ENCODE measurements at places on chromosomes 7 and 10. TPM values are rescaled to one million over a fixed set of nuclear protein-coding genes. Genes with fewer than 3 reads are reported as not detected.

DNA sequence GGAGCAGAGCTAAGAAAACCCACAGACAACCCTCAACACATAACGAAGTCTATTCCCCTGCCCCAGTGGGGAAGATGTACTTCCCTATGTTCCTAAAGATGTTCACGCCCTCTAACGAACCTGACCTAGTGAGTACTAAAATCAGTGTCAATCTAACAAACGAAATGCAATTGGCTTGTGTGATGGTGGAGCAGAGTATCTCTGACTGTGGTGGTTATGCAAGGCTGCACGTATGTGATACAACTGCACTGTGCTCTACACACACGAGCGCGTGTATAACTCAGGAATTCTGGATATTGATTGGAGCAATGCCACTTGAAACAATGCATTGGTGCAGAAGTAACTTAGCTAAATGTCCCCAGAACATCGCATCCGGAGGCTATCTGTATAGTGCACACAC is 1.3 kb downstream of the ANKRD16 start:
- H3K4me1 ChIP-seq = peaks cover 29% of the 10 kb centered on the region
- peak overlapping the region; percentile 95 for H3K4me3 ChIP-seq
- no peak for DNase-seq
- peaks cover 25% of the 10 kb centered on the region for H3K36me3 ChIP-seq
- H3K27me3 ChIP-seq = no peaks in the 10 kb centered on the region
- H3K27ac ChIP-seq = no peak overlapping the region

DNA sequence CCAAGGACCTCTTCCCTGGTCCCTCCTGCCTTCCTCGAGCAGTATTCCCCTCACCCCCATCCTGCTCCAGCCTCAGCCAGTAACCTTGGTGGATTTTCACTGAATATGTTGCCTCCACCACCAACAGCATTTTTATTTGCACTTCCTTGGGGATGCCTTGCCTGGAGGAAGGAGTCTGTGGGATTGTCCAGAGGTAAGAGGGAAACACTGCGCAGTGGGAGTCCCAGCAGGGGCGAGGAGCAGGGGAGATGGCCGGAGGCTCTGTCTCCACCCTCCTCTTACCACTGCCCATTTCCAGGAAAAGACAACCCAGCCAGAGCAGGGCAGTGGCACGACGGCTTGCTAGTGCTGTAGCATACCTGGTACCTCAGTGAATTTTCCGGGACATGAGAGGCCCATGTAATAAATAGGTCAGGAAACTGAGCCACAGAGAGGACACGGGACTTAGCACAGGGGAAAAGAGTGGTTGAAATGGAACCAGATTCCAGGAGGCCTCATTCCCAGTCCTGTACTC is 388.2 kb upstream of the PODXL start:
- H3K27me3 ChIP-seq = peaks cover 20% of the 10 kb centered on the region
- H3K4me1 ChIP-seq = peaks cover 3% of the 10 kb centered on the region
- H3K36me3 ChIP-seq = no peaks in the 10 kb centered on the region
- no peak overlapping the region for H3K27ac ChIP-seq
- H3K4me3 ChIP-seq = no peak overlapping the region

Gene IPMK
- 7.0 TPM for total RNA-seq

DNA sequence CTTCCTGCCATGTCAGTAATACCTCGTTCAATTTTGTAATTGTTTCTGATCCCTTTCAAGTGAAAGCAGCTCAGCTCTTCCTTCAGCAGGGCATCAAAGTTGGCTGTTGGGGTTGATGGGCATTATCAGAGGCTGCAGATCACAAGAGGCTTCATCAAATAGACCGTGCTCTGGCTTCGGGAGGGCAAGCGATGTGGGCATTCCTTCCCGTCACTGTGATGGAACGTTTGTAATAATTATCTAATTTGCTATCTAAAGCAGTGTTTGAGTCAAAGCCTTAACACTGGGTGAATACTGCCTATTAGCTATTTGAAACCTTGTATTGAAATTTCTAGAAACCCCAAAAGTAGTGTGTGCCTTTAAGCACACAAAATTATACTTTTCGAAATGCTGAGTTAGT is 170.1 kb downstream of the OTUD1 start:
- H3K36me3 ChIP-seq = no peaks in the 10 kb centered on the region
- no peak for DNase-seq
- no peak overlapping the region for H3K27ac ChIP-seq
- H3K4me1 ChIP-seq = no peaks in the 10 kb centered on the region
- H3K4me3 ChIP-seq = no peak overlapping the region

GRCh38 chr10:112412696-112413095 is 34.0 kb downstream of the ZDHHC6 start:
- H3K27ac ChIP-seq = no peak overlapping the region
- H3K4me3 ChIP-seq = no peak overlapping the region
- no peak for DNase-seq

DNA sequence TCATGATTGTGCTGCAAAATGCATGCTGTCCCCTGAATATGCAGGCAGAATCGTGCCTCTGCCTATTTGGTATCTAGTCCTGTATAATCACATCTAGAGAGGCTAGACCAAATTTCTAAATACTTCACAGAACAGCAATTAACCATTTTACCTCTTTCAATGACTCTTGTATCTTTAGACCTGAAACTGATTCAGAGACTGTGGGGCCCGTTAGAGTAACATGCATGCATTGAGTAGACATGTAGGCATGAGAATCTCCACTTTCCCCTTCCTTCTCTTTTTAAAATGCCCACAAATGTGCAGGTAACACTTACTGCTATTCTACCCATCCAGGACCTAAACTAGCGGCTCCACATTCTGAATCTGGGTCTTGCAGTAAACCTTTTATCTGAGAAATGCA is 8.8 kb downstream of the ZNF92 start:
- no peak overlapping the region for H3K27ac ChIP-seq
- peaks cover 60% of the 10 kb centered on the region for H3K36me3 ChIP-seq
- no peak overlapping the region for H3K4me3 ChIP-seq
- DNase-seq = no peak

Gene IFIT1B
- total RNA-seq = not detected

GRCh38 chr10:46305079-46305818 is 18.5 kb downstream of the ANTXRL start:
- no peaks in the 10 kb centered on the region for H3K36me3 ChIP-seq
- peaks cover 16% of the 10 kb centered on the region for H3K27me3 ChIP-seq
- no peak overlapping the region for H3K27ac ChIP-seq
- no peak for DNase-seq

Gene SHH
- total RNA-seq = not detected

Gene WNT8B
- 0.54 TPM for total RNA-seq

- no peaks in the 10 kb centered on the region for H3K27me3 ChIP-seq
- DNase-seq = no peak
- no peak overlapping the region for H3K27ac ChIP-seq
Observed at GRCh38 chr10:101995451-101996063, 60.4 kb downstream of the ARMH3 start.

DNA sequence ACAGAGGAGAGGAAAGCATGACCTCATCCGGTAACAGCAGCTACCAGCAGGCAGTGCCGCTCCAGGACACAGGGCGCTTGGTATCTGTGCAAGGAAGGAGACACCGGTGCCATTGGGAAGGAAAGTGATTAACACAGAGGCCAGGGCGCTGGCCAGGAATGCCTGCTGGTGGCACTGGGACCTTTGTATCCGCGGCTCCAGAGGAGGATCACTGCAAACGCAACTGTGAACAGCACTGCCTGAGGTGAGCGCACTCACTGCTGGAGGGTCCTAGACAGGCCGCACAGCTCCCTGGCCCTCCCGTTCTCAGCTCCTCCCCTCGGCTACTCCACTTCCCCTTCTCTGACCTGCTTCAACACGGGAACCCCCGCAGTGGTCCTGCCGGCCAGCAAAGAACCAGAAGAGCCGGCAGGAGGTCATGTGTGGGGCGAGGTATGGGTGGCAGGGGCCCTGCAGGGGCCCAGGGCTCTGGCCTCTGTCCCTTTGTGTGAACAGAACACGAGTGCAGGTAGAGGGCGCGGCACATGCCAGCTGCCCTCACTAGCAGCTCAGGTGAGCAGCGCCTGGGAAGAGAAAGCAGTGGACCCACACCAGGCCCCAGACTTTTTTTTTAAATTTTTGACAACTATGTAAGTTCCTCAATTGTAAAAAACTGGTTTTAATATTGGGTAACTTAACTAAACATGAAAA is 107.6 kb downstream of the VIPR2 start:
- H3K4me1 ChIP-seq = no peaks in the 10 kb centered on the region
- no peaks in the 10 kb centered on the region for H3K36me3 ChIP-seq
- no peak overlapping the region for H3K27ac ChIP-seq

Gene C10orf62
- not detected for total RNA-seq

Gene PARD3
- total RNA-seq = 0.55 TPM

GRCh38 chr10:117413928-117414618 is 38.8 kb upstream of the PDZD8 start:
- no peaks in the 10 kb centered on the region for H3K4me1 ChIP-seq
- no peak for DNase-seq
- no peak overlapping the region for H3K27ac ChIP-seq
- peaks cover 23% of the 10 kb centered on the region for H3K27me3 ChIP-seq
- H3K4me3 ChIP-seq = no peak overlapping the region

DNA sequence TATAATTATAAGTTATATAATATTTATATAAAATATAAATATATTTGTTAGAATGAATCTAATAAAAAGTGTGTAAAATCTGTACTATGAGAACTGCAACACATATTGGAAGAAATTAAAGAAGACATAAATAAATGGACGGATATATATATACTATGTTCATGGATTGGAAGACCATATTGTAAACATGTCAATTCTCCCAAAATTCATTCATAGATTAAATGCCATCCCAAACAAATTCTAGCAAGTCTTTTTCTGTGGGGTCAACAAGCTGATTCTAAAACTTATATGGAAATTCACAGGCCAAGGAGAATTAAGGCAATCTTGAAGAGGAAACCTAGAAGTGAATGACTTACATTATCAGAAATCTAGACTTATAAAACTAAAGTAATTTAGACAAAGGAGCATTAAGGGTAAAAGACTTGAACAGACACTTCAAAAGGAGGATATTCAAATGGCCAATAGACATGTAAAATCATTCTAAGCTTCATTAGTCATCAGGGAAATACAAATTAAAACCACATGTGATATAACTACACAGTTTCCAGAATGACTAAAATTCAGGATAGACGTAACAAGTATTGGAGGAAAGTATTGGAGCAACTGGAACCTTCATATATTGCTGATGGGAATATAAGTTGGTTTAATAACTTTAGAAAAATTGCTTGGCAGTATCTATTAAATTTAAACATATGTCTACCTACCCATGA is 225.9 kb downstream of the EMX2 start:
- DNase-seq = no peak
- no peak overlapping the region for H3K4me3 ChIP-seq
- no peaks in the 10 kb centered on the region for H3K4me1 ChIP-seq
- H3K36me3 ChIP-seq = no peaks in the 10 kb centered on the region

Gene MLXIPL
- total RNA-seq = not detected

- no peak overlapping the region for H3K4me3 ChIP-seq
- no peaks in the 10 kb centered on the region for H3K27me3 ChIP-seq
- no peak for DNase-seq
- H3K36me3 ChIP-seq = no peaks in the 10 kb centered on the region
Observed at GRCh38 chr10:2284071-2284470, 546.7 kb upstream of the ADARB2 start.

- H3K27ac ChIP-seq = no peak overlapping the region
- no peak for DNase-seq
- no peaks in the 10 kb centered on the region for H3K27me3 ChIP-seq
Observed at GRCh38 chr10:36736311-36736710, 389.1 kb upstream of the ANKRD30A start.

Gene SPDYE1
- 0.11 TPM for total RNA-seq

DNA sequence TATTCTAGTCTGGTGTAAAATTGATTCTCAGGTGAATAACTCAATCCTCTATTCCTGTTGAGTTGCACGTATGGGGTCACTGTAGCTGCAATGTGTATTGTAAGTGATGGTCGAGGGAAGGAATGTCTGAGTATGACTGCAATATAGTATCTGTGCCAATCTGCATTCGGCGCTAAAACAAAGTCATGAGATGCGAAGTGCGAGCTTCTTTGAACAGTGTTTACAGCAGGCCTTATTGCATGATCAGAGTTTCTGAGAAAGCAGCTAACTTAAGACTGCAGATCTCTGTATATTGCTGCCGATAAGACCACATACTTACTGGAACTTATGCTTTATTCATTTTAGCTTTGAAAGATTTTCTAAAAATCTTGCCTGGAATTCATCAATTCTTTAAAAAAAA is 341.7 kb upstream of the BMPER start:
- no peak for DNase-seq
- H3K27ac ChIP-seq = no peak overlapping the region
- H3K4me1 ChIP-seq = peaks cover 7% of the 10 kb centered on the region
- H3K4me3 ChIP-seq = no peak overlapping the region
- H3K36me3 ChIP-seq = no peaks in the 10 kb centered on the region

DNA sequence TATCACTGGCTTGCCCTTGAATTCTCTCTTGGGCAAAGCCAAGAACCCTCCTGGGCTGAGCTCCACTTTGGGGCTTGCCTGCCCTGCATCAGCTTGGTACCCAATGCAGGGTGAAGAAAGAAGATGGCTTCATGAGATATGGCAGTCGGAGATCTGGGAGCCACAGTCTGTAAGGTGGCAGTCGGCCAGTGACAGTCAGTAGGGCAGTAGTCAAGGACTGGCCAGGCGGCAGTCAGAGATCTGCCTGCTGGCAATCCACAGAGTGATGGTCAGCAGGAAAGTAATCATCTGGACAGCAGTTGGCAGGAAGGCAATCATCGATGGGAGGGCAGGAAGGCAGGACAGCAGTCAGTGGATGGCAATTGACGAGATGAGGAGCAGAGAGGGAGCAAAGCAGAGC is 32.6 kb upstream of the CNNM1 start:
- H3K4me3 ChIP-seq = no peak overlapping the region
- peaks cover 7% of the 10 kb centered on the region for H3K27me3 ChIP-seq
- no peaks in the 10 kb centered on the region for H3K36me3 ChIP-seq
- no peak for DNase-seq

Gene PEX1
- 24.4 TPM for total RNA-seq

DNA sequence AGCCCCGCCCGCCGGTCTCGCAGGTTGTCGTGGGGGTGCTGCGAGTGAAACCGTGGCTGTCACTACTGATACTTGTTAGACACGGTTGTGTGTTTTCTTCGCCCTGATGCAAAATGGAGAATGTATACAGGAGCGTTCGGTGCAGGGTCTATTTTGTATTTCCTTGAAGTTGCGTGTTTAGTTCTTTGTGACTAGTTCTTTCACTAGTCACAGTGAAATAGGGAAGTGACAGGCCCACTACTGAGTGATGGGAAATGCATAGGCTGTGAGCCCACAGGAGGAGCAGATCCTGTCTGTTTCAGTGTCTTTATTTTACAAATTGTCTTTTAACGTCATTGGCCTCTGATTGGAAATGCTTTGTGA is 675 bp downstream of the ABRAXAS2 start:
- peaks cover 5% of the 10 kb centered on the region for H3K27me3 ChIP-seq
- no peak for DNase-seq
- peak overlapping the region; percentile 86 for H3K27ac ChIP-seq

Gene TRPV5
- total RNA-seq = not detected
